ENCODE measurements at places on chromosomes 12 and 14. TPM values are rescaled to one million over a fixed set of nuclear protein-coding genes. Genes with fewer than 3 reads are reported as not detected.

GRCh38 chr14:33736299-33736825, 214.5 kb downstream of the EGLN3 start:
- peaks cover 24% of the 10 kb centered on the region for H3K27me3 ChIP-seq
- H3K36me3 ChIP-seq = no peaks in the 10 kb centered on the region
- DNase-seq = no peak
- H3K27ac ChIP-seq = no peak overlapping the region
- no peak overlapping the region for H3K4me3 ChIP-seq
- peaks cover 7% of the 10 kb centered on the region for H3K4me1 ChIP-seq

Gene GUCY2C
- total RNA-seq = 2.1 TPM

DNA sequence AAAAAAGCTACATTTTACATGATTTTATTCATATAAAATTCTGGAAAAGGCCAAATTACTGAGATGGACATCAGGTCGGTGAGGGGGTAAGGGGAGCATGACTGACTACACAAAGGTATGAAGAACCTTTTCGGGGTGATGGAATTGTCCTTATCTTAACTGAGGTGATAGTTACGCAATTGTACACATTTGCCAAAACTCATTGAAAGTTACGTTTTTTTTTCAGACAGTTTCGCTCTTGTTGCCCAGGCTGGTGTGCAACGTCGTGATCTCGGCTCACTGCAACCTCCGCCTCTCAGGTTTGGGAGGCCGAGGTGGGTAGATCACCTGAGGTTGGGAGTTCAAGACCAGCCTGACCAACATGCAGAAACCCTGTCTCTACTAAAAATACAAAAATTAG, 29.4 kb upstream of the PLEKHG3 start:
- peaks cover 10% of the 10 kb centered on the region for H3K4me1 ChIP-seq
- no peak overlapping the region for H3K27ac ChIP-seq
- H3K27me3 ChIP-seq = no peaks in the 10 kb centered on the region
- H3K4me3 ChIP-seq = no peak overlapping the region

DNA sequence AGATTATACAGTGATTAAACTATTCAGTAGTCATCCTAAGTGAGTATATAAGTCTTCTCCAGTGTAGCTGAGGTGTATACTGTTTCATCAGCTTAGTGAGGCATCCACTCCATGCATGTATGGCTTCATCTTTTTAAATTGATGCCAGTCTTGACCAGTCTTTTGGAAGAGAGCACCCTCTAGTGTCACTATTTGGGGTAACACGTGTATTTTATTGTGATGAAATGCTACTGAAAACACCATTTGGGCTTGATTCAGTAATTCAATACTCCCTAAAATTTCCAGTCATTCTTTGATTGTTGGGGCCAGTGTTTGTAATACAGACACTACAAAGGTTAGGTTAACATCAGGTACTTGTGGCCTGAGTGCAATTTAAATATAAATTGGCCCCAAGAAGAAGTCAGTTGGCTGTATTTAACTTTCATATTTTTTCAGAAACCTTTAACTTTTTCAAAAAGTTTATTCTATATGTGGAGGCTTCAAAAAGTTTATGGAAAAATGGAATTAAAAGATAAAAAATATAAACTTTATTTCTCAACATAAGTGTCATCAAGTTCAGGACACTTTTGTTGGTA, 35.3 kb downstream of the MIPOL1 start:
- H3K36me3 ChIP-seq = no peaks in the 10 kb centered on the region
- H3K4me1 ChIP-seq = no peaks in the 10 kb centered on the region

Data from type B pancreatic cell (in vitro differentiated cells).